ENCODE measurements at places on chromosomes 5 and 9. TPM values are rescaled to one million over a fixed set of nuclear protein-coding genes. Genes with fewer than 3 reads are reported as not detected.

TTC23L gene
- total RNA-seq = 0.37 TPM

TMEM252 gene
- not detected for total RNA-seq

DMRTA1 gene
- 0.28 TPM for total RNA-seq

NRG2 gene
- total RNA-seq = 0.28 TPM

SPATA31E1 gene
- not detected for total RNA-seq

TOMM5 gene
- total RNA-seq = 136 TPM

Data from smooth muscle cell of bladder (primary cell).